Suprapubic skin (tissue), 4 donors: ENCODE measurements at places on chromosomes 3 and 15.

DNA sequence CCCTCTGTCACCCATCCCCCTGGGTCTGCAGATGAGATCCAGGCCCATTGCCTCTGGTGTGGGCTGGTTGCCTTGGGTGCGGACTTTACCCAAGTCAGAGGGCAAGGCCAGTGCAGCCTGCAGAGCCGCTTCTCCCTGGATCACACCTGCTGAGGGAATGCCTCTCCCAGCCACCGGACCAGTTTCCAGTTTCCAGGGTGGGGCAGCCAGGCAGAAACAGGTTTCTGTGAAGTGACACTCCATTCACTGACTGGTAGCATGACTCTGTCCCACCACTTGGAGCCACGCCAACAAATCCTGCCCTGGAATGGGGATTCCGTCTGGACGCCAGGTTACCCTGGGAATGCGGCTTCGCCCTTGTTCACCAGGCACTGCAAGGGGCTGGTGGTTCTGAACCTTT is 30.0 kb downstream of the PAQR5 start:
- DNase-seq = no peak

GRCh38 chr3:190883973-190884832 is 21.7 kb upstream of the GMNC start:
- no peak for DNase-seq

GRCh38 chr3:61903931-61904657 is 342.7 kb downstream of the PTPRG start:
- no peak for DNase-seq

DNA sequence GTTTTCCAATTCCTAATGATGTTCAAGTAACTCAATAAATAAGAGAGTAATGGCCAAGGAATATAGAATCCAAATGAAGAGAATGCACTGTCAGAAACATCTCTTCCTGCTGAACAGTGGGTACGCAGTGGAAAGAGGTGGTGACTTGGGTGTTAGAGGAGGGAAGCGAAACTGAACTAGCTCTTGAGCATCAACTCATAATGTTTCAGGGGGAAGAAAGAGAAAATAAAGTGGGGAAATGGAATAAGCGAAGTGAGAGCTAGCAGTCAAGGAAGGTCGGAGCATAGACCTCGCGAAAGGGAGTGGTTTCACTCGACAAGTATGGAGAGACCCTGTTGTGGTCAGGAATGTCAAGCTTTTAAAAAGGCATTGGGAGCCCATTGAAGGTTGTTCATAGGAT is 309.5 kb downstream of the GAP43 start:
- no peak for DNase-seq

DNA sequence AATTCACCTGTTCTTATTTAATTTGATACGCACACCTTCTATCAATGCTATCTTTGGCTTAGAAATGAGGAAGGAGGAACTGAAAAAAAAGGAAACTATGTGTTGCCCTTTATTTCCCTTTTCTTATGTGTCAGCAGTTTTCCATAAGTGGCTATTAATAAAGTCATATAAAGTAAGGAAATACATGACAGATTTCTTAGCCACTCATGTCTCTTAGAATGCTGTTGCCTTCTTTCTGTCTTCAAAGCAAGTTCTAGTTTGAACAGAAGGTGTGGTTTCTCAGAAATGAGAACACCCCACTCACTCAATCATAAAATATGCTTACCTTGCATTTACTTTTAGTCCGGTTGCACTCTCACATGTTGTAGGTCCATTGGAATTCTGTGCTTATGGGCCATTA is 640.5 kb upstream of the GRM7 start:
- DNase-seq = no peak

DNA sequence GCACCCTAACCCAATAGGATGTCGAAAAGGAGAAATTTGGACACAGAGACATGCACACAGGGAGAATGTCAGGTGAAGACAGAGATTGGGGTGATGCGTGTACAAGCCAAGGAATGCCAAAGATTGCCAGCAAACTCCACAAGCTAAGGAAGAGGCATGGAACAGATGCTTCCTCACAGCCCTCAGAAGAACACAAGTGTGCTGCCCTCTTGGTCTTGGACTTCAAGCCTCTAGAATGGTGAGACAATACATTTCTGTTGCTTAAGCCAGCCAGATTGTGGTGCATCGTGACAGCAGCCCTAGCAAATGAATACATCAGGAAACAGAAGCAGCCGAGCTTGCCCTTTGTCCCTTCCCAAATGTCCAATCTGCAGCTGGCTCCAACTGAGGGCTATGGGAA is 23.7 kb upstream of the ARL8B start:
- no peak for DNase-seq
